ENCODE measurements at places on chromosomes 5 and 9. TPM values are rescaled to one million over a fixed set of nuclear protein-coding genes. Genes with fewer than 3 reads are reported as not detected.

Gene NPDC1
- 71.1 TPM for total RNA-seq

Gene CFAP90
- not detected for total RNA-seq

Gene TXNDC8
- total RNA-seq = not detected

Gene EPB41L4B
- 0.39 TPM for total RNA-seq

Gene SLC34A3
- total RNA-seq = not detected

Gene SPATA31D4
- not detected for total RNA-seq

Gene PCDHGA10
- total RNA-seq = 2.6 TPM

Gene NCBP1
- total RNA-seq = 32.2 TPM

Gene IRX2
- not detected for total RNA-seq

Gene ALG2
- total RNA-seq = 43.2 TPM

Gene FBLL1
- not detected for total RNA-seq

Gene PCDHGB7
- total RNA-seq = 3.1 TPM

Gene S100Z
- not detected for total RNA-seq

Gene DNM1
- total RNA-seq = not detected

Gene NME5
- total RNA-seq = 0.39 TPM

Gene SLC6A18
- not detected for total RNA-seq

Gene PPP2R2B
- total RNA-seq = 0.27 TPM

All from mammary microvascular endothelial cell (primary cell).